NCI-H1417 (cell line): ENCODE measurements at places on chromosomes 3 and 15.

DNA sequence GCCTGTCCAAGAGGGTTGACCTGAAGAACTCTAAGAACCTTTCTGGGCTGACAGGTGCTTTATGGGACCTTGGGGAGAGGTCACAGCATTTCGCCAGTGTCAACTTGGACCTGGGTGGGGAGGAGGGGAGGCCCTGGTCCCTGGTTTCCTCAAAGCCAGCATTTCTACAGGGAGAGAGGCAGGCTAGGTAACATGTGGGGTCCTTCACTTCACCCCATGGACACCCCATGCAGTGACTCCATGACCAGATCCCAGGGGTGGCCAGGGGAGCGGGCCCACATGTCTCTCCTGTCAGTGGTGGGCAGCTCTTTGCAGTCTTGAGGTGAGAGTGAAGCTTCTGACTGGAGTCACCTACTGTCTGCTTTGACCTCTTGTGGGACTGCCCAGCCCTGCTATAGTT lies 35.8 kb downstream of the GOLGA6L10 start:
- no peak for DNase-seq

DNA sequence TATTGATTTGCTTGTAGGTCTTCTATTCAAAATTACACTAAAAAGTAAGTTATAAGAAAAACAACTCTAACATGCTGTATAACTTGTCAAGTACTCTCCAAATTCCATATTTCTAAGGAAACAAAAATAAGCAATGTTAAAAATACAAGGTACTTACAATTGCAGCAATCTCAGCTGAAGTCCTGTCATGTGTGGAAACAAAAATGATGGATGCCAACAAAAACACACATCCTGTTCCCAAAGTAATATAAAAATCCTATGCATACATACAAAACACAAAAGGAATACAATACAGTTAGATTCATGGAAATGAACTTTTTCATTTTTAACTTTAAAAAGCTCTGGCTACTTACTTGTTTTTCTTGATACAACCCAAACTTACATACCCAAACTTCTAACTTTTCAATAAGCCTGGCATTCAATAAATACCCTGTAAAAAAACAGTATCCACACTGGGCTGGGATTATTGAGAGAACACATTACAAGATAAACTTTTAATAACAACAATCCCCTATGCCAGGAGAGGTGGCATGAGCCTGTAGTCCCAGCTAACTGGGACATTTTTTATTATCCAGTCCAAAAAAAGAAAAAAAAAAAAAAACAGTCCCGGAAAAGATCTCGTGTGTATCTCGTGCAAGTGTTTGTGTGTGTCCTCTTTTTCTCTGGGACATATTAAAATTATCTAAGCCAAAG lies 14.7 kb downstream of the CMTM6 start:
- no peak for DNase-seq

GRCh38 chr3:111173328-111173900 lies 101.8 kb downstream of the NECTIN3 start:
- peak; percentile 45 for DNase-seq

DNA sequence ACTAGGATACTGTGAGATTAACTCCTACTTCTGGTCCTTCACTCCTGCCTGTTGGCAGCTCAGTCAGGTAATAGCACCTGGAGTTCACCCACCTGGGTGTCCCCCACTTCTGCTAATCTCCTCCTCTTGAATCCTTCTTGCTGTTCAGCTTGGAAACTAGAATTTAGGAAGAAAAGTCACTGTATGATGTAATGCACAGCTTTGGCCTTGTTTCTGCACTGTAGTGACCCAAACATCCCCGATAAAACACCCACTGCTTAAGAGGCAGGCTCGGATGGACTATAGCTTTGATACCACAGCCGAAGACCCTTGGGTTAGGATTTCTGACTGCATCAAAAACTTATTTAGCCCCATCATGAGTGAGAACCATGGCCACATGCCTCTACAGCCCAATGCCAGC lies 24.8 kb downstream of the STARD5 start:
- DNase-seq: no peak

- no peak for DNase-seq
These were observed 76.7 kb upstream of the MBNL1 start for GRCh38 chr3:152192050-152192449.

DNA sequence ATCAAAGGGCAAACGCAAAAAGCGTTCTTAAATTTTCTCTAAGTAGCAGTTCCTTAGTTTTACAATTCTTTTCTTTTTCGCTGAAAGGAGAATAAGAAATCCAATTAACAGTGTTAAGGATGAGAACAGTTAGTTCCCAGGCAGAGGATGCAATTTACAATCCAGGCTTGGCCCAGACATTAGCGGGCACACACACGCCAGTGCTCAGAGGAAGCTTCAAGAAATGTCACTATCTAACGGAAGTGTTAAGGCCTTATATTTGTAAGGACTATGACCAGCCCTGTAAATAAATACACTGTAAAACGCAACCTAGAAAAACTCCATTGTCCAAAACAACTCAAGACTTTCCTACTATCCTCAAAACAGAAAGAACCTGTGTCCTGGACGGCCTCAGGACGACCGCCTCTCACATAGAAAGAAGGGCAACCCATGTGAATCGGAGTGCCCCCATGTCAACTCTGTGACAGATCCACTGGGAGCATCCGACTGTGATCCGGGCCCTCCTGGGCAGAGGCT lies 1.3 kb downstream of the ACAP2 start:
- DNase-seq: no peak

DNA sequence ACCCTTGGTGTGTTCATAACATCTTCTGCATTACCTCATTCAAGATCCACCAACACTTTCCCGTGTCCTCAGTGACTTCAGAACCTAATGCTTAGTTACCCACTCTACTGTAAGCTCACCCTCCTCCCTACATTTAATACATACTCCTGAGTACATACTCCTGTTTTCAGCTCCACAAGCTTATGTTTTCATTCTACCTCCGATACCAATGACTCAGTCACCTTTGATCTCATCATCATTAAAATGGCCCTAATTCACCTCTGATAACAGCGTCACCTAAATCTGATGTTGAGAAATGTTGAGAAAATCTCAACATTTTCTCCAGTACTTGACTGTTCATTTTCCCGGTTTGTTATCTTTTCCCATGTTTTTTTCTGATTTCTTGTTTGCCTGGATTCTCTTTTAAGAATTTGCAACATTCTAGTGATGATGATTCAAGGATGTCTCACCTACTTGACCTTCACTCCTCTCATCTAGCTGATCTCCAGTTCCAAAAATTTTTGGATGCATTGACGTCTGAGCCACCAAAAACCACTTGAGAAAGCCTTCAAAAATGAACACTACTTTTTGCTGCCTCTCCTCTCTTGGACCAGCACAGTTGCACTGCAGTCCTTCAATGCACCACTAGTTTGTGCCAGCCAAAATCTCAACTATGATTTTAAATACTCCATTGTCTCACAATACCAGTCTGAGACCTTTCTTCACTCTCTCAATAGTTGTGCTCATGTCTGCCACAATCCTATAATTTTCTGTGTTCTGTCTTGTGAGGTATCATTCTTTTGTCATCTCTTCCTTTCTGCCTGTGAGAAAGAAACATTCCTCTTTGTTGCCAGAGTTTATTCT lies 220.7 kb upstream of the SEMA6D start:
- DNase-seq: no peak

DNA sequence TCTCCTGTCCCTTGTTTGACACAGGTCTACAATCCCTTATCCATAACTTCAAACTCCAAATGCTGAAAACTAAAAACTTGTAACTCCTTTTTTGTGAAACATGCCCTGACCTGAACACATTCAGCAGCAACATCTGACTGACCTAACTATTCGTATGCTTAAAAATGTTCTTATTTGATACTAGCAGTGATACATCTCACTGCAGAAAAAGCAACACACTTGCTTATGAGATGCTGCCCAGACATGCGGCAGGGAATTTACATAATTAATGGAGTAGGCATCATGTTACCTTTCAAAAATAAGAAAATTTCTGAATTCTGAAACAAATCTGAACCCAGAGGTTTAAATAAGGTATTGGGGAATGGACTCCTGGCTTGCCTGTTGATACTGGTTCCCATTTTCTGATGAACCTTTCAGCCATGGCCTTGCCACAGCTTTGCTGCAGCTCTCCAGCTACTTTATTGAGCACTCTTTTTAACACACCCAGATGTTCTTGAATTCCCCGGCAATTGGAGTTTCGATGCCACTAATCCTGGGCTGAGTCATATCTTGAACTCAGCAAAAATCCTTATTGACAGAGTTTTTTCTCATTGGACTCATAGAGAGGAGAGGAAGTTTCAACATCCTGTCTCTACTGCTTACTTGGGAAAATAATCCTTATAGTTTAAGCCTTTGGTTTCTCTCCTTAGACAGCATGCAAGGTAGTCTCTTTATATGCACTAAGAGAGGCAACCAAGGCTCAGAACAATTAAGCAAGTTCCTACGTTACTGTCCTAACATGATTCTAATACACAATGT lies 296.6 kb upstream of the LMCD1 start:
- no peak for DNase-seq

GRCh38 chr15:41487381-41487780 lies 6.3 kb upstream of the ITPKA start:
- DNase-seq: no peak

- DNase-seq: no peak
These were observed 636.1 kb downstream of the NR2F2 start for GRCh38 chr15:96966554-96966953.

DNA sequence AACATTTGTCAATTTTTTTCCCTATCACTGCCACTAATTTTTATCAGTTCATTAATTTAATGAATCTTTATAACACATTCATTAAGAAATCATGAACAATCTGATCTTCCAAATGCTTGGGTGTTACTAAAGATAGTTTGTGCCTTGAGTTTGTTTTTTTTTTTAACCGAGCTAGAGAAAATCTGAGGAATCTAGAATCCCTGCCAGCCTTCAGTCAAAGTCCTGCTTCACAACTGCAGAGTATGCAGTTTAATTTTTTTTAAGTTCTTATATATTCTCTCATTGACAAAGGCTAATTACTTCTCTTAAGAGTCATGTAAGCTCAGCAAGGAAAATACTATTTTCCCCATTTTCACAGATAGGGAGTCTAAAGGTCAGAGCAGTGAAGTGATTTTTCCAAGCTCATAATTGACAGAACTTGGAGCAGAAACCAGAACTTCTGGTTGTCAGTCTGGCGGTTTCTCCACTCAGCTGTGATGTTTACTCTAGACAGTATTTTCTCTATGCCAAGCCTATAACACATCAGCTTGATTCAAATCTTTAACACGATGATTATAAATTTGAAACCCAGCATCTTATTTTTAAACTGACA lies 55.7 kb downstream of the TNIK start:
- no peak for DNase-seq

GRCh38 chr3:28606283-28606682 lies 257.7 kb upstream of the AZI2 start:
- no peak for DNase-seq

GRCh38 chr3:12413721-12414255 lies 70.5 kb upstream of the TSEN2 start:
- no peak for DNase-seq

GRCh38 chr3:134340362-134340981 lies 33.8 kb downstream of the AMOTL2 start:
- DNase-seq: no peak

GRCh38 chr15:48233246-48233645 lies 27.1 kb downstream of the SLC12A1 start:
- no peak for DNase-seq

DNA sequence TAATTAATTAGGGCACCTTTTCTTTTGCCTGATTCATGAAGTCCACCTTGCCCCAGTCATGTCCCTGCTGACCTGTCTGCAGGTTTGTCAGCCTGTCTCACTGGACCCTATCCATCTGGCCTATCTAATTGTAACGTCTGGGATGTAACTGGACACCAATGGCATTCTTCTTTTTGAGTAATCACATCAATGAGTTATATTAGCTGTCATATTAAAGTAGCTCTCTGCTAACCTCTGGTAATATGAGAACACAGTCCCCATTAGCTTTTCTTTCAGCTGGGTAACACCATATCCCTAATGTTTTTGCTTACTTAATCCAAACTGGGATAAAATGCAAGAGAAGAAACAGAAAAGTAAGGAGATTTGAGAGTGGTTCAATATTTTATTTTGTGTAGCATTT lies 166.2 kb upstream of the VEPH1 start:
- peak; percentile 85 for DNase-seq

DNA sequence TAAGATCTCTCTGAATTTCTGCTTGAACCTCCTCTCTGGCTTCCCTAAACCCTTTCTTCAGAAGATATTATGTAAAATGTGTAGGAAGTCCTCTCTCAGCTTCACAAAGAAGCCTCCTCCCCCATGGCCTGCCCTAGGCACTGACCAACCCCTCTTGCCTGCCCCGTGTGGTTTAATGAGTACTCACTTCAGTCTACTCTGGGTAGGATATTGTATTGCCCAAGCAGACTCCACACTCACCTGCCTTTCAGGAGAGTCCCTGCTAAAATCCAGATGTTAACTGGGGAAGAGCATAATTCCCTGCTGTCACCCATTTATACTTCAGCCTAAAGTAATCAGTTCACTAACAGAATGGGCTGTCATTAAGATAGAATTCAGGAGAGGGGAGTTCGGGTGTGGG lies 2.6 kb upstream of the AGBL1 start:
- DNase-seq: no peak

DNA sequence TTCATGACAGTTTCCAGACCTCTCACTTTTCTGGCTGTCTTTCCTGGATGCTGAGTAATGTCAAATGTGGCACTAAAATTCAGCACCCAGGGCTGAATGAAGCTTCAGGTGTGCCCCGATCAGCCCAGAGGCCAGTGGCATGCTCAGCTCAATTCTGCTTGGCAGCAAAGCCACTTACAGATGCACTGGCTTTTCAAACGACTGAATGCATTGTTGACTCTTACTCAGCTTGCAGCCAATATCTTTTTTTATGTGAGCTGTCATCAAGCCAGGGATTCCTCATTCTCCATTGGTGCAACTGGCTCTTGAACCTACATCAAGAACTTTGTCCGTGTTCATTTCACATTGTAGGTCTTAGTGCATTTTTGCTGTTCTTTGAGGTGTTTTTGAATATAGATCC lies 60.7 kb downstream of the ZDHHC19 start:
- DNase-seq: no peak

DNA sequence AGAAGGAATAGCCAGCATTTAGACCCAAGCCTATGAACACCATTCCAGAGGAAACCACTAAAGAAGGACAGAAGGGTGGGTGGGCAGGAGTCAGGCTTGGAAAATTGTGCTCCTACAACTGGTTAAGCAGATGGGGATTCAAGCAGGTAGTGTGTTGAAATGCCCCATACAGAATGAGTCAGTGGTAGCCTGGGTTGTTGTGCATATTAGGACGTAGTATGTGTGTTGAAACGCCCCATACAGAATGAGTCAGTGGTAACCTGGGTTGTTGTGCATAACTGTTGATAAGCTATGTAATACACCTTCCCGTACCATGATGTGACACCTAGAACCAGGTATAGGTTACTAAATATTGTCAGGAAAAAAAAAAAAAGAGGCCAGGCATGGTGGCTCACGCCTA lies 34.0 kb downstream of the MINDY4B start:
- DNase-seq: no peak

GRCh38 chr3:111737047-111737705 lies 121.9 kb upstream of the PHLDB2 start:
- no peak for DNase-seq
